Central memory CD4-positive, alpha-beta T cell (primary cell): ENCODE measurements at places on chromosomes 5 and 9.

DNA sequence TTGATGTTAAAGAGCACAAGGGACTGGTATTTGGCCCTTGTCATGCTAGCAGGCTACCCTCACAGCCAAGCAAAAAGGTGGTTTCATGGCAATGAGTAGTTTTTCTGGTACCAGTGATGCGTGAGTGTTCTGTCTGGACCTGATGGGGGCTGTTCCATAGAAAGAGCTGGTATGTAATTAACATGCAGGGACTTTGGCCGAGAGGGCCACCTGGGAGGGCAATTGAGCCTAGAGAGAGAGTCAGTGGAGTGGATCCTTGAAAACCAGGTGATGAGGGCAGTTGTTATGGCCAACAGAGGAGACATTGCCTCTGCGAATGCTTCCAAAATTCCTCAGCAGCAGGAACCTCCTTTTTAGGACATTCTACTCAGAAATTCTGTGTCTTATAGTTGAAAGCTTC, 383.3 kb downstream of the PSAT1 start:
- DNase-seq: no peak

DNA sequence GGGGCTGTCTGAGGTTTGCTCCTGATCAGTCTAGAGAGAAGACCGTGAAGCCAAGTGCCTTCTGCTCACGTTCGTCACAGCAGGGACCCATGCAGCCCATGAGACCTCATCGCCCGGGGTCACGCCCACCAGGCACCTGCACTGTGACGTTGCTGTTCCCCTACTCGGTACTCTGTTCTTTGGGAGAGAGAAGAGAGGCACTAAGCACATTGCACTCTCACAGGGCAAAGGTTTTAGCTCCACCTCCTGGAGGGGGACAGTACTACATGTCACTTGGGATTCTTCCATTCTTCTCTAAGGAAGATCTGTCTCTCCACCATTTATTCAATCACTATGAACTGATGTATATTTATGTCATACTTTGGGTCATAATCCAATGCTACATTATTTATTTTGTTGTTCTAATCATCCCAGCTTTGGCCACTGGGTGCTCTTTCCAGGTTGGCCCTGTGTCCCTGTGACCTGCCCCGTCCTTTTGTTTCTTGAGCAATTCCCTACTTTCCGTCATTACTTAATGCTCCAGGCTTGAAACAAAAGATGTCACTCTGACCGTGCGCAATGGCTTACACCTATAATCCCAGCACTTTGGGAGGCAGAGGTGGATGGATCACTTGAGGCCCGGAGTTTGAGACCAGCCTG, 31.4 kb upstream of the BRD3 start:
- DNase-seq: peak; percentile 51

DNA sequence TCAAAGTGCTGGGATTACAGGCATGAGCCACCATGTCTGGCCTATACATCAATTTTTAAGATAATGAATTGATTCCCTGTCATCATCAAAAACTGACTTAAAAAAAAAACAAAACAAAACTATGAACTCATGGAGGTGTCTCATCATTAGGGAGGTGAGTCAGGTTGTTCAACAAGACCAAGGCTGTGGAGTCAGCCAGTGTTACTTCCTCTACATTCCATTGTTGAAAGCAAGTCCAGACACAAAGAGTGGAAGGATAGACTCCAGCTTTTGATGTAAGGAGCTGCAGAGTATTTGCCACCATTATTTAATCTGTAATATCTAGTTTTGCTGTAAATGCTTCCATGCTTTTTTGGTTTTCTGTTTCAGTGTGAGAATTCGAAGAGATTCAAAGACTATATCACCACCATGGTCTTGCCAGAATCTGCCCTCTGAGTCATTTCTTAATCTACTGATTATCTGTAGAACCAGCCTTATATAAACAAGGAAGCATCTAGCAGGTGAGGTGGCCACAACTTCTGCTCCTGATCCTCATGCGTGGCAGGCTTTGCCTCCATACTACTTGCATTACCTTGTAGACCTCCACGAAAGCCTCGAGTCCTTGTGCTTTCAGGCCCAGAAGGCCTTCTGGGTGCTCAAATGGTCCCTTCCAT, 156.1 kb downstream of the FGF1 start:
- DNase-seq: no peak

DNA sequence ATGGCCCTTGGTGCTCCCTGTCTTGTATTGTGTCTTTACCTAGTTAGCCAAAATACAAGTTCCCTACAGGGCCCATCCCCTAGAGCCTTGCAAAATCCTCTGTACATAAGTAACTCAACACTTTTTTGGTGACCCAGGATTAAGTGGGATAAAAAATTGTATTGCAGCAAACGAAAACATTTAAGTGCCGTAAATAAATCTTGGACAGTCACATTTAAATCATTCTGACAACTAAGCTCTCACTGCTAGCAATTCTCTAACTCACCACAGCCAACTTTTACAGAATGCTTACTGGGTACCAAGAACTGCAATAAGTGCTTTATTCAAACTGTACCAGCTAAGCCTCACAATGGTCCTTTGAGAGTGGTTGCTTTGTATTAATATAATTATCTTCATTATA, 56.6 kb downstream of the GNAQ start:
- no peak for DNase-seq

- DNase-seq: no peak
Observed at GRCh38 chr5:96758621-96759020, 49.1 kb downstream of the ERAP1 start.

DNA sequence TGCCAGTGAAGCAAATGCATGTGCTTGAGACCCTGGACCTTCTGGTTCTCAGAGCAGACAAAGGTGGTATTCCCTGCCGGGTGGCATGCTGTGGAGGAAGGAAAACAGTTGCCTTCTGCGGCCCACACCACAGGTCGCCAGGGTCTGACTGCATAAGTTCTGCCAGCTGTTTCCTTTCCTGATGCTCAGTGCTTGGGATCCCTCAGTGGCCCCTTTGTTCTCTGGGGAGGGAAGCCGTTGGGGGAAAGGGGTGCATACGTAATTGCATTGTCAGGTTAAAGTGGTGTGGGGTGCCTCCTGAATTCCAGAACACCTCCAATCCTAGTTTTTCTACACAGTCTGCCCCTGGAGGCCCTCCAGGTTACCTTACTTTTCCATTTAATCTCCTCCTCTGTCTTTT, 43.1 kb upstream of the SLC2A8 start:
- DNase-seq: no peak

DNA sequence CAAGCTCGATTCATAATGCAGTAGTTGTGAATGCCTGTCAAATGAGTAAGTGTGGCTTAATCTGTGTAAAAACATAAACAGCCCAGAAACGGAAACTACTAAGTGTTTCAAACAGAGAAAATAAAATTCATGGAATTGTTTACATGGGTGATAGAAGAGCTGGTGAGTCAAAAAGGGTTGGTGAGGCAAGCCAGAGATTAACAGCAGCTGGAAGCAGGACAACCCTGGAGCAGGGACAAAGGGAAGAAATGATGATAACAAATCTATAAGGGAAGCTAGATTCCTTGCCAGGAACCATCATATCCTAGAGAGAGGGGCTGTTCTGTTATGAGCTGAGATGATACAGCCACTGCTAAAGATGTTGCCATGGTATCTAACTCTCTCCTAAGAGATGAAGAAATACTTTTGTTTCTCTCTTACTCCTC, 18.0 kb upstream of the PRR16 start:
- DNase-seq: no peak

GRCh38 chr9:104905931-104906330, 22.0 kb downstream of the ABCA1 start:
- DNase-seq: no peak
